ENCODE measurements at places on chromosomes 3 and 15.

DNA sequence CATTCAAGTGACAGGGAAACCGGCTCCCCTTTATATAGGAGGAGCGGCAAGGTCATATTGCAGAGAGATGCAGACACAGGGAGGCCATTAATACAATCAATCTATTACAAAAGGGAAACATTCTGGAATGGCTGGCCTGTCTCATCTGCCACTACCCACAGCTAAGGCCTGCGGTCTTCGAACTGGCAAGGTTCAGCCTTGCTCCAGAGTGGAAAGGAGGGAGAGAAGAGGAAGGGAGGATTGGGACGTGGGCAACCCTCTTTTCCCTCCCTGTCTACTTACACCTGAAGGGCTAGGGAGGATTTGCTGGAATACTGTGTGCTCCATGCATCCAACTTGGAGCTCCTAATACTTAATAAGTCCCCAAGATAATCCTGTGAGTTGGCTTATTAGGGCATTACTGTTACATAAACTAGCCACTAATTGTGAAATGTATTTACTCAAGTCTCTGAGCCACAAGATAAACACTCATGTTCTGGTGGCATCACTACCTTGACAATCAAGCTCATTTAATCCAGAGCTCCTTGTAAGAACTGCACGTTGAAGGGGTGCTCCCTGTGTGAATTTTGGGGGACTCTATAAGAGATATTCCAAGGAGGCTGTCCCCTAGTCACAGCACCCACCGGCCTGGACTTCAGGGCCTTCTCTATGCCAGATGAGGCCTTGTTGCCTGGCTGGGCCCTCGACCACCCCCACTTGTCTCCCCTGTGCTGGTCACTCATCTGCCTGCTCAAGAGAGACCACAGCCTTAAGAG lies 19.7 kb upstream of the CCDC174 start:
- no peak for DNase-seq

DNA sequence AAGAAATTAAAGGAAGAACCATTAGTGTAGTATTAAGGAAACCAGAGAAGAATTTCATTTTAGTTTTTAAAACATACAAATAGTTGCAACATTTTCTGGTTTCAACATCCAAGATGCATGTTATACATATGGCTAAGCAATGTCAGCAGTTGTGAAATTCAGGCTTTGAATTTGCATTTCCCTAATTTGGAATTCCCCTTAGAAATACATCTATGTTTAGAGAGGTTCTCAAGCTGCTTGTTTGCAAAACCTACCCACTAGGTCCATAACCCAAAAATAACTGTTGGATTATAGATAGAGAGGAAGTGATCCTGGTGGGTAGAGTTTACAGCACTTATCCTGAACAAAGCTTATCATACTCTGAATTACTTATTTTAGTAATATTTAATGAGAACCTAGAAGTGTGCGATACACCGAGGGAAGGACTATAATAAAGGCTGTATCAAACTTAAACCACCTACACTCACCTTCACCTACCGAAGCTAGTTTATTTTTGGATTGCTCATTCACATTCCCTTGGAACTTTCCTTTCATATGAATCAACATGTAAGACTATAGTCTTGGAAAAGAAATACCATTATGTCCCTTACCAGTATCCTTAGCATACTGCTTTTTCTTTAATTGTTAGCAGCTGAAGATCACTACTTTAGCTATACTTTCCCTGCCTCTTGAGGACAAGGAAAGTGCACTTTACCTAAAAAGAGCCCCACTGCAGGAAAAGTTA lies 60.6 kb downstream of the CHAC1 start:
- no peak for DNase-seq

GRCh38 chr3:123792473-123793201 lies 91.5 kb downstream of the MYLK start:
- DNase-seq, result no peak

GRCh38 chr3:147934451-147935180 lies 525.5 kb downstream of the ZIC1 start:
- no peak for DNase-seq

DNA sequence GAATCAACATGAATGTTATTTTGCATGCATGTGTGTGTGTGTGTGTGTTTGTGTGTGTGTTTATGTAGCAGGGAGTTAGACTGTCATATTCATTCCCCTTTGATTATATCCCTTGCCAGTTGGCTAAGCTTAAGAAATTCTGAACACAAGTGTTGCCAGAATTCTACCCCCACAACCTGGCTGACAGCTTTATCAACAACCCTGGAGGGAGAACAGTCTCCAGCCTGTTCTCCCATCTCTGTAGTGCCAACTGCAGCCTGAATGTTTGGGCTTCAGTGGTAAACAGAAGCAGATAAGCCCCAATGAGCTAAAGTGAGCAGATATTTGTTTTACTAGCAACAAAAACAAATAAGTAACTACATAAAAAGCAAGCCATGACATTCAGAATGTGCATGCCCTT lies 162.6 kb upstream of the ABI3BP start:
- DNase-seq, result no peak

DNA sequence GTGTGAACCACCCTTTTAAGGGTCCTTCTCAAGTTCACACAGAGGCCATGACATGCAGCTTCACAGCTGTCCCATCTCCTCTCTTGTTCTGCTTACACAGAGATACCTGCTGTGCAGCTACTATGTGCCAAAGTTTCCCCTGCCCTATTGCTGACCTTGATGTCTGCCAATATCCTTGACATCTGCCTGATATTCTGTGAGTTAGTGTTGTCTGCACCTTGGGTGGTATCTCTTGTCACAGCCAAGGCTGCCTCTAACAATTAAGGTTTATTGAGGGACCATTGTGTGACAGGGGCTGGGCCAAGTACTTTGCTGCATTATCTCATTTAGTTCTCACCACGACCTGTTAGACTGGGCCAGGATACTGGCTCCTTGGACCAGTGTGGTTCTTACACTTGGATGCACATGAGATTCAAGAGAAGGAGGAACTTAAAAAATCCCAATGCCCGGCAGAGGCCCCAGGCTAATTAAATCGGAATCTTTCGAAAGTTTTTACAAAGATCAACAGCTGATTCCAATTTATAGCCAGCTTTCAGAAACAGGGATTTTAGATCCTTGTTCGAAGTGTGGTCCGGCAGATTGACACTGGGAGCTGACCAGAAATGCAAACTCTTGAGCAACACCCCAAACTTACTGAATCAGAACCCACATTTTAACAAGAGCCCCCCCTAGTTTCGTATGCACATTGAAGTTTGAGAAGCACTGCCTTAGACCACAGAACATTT lies 178.6 kb downstream of the SATB1 start:
- DNase-seq, result no peak

- no peak for DNase-seq
Observed at GRCh38 chr15:39997639-39998038, 41.3 kb downstream of the SRP14 start.

- no peak for DNase-seq
Observed at GRCh38 chr3:169597083-169597609, 66.4 kb downstream of the MECOM start.

- no peak for DNase-seq
Observed at GRCh38 chr15:93206893-93207292, 117.9 kb upstream of the RGMA start.

GRCh38 chr3:143644370-143645089 lies 203.7 kb downstream of the SLC9A9 start:
- DNase-seq, result no peak

GRCh38 chr15:80595396-80595795 lies 99.7 kb upstream of the ABHD17C start:
- no peak for DNase-seq

DNA sequence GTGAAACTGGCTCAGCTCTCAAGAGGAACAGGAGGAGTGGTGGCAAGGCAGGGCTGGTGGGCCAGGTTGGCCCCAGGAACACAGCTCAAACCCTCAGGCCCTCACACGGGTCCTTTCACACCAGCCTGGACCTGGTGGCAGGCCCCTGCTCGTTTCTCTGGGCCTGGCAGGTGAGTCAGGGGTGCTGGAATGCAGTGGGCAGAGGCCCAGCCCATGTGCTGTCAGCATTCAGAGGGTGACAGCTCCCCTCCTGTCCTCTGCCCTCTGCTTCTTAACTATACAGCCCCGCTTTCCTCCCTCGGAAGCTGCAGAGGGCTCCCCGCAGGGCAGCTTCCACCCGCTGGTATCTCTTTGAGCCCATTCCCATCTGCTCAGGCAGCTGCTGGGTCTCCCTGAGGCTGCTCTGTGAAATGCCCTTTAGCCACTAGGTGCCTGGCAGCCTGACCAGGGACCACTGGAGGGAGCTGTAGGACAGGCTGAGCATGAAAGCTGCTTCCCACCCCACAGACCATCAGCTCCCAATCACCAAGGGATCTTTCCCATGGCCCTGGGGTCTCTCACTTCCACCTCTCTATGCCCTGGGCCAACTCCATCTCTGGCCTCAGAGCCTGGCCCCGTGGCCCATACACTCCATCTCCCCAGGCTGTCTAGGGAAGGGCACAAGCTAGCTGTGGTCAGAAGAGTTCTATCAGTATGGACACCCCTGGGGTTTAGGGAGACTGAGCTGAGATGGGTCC lies 24.8 kb downstream of the SHF start:
- peak; percentile 55 for DNase-seq

- DNase-seq, result no peak
Observed at GRCh38 chr15:31427411-31427810, 100.8 kb downstream of the KLF13 start.

DNA sequence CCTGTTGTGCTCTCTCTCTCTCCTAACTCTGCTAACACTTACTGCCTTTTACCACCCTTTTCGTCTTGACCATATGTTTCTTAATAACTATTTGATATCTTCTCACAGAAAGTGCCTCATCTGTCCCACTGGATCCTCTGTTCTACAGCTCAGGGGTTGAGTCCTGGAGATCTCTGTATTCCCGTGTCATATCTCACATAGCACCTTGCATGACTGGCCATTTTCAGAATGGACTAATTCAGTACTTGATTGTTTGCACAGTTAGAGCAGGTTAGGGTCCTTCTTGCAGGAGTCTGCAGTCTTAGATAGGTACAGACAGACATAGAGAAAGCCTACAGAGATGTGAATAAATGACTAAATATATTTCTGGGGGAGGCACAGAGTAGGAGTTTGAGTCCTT lies 20.9 kb downstream of the HACD3 start:
- DNase-seq, result no peak

GRCh38 chr3:5017925-5018531 lies 38.8 kb downstream of the BHLHE40 start:
- no peak for DNase-seq

DNA sequence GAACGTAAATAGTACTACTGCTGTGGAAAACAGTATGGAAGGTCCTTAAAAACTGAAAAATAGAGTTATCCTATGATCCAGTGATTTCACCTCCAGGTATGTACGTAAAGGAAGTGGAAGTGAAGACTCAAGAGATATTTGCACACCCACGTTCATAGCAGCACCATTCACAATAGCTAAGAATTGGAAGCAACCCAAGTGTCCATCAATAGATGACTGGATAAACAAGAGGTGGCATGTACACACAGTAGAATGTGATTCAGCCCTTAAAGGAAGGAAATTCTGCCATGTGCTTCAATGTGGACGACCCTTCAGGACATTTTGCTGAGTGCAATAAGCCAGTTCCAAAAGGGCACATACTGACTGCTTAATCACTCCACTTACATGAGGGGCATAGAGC lies 188.3 kb downstream of the APBA2 start:
- no peak for DNase-seq

GRCh38 chr3:187743195-187744141 lies 1.8 kb downstream of the BCL6 start:
- peak; percentile 59 for DNase-seq

- DNase-seq, result no peak
Observed at GRCh38 chr3:7847021-7847420, 654.6 kb upstream of the LMCD1 start.

- DNase-seq, result no peak
Observed at GRCh38 chr3:193731656-193732055, 138.6 kb downstream of the OPA1 start.

DNA sequence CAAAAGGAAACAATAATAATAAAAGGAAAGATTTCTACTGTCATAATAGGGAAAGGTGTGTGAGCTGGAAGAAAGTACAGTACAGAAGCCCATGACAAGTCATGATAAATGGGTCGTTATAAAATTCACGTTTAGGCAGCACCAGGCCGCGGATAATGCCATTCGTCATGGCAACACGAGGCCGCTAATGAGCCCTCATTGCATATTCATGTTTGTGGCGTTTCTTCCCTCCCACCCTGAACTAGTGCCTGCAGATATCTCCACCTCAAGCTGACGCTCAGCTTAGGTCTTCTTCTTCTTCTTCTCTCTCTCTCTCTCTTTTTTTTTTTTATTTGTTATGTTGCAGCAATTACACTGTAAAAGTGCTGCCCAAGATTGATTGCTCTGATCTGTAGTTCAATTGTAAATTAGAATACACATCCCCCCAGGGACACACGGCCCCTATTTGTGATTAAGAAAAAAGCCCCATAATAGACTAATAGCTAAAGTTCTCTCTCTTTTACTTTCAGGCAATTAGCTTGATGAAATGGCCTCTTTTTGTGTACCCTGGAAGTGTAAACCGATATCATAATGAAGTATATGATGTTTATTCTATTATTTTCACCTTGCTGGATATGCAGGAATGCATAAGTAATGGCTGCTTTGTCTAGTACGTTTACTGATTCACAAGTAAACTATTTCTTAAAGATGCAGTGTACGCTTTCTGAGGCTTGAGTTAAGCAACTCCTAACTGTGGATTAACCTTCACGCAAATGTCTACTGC lies 61.9 kb upstream of the NR2F2 start:
- DNase-seq, result no peak

DNA sequence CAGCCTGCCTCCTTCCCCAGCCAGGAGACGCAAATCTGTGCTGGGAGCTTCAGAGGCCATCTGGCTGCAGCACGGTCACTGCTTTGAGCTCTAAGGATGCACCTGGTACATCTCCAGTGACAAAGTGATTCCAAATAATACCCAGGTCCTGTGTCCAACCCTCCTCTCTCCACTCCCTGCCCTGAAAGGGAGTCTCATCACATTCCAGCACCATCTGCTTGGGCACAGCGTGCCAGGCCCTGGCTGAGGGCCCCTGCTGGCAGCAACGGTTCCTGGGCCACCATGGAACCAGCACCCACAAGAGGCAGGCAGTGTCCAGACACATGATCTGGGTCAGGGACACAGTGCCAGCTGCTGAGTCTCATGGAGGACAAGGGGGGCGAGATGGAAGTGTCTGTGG lies 81.3 kb downstream of the MTHFS start:
- no peak for DNase-seq

GRCh38 chr3:97901313-97902248 lies 70.7 kb downstream of the RIOX2 start:
- no peak for DNase-seq

- no peak for DNase-seq
Observed at GRCh38 chr15:70031713-70032112, 66.0 kb downstream of the TLE3 start.

- no peak for DNase-seq
Observed at GRCh38 chr3:50648944-50649343, 25.8 kb upstream of the DOCK3 start.

Data from activated CD4-positive, alpha-beta T cell treated with anti-CD3 and anti-CD28 coated beads, Interleukin-2, amount 50 U/mL, for 4 hours (primary cell).